Coronary artery (tissue), 2 donors: ENCODE measurements at places on chromosomes 3 and 15.

GRCh38 chr15:67820992-67821783 is 4.1 kb upstream of the SKOR1 start:
- no peak for DNase-seq

GRCh38 chr15:74176262-74177214 is 3.0 kb downstream of the ISLR start:
- DNase-seq: peak; percentile 74

DNA sequence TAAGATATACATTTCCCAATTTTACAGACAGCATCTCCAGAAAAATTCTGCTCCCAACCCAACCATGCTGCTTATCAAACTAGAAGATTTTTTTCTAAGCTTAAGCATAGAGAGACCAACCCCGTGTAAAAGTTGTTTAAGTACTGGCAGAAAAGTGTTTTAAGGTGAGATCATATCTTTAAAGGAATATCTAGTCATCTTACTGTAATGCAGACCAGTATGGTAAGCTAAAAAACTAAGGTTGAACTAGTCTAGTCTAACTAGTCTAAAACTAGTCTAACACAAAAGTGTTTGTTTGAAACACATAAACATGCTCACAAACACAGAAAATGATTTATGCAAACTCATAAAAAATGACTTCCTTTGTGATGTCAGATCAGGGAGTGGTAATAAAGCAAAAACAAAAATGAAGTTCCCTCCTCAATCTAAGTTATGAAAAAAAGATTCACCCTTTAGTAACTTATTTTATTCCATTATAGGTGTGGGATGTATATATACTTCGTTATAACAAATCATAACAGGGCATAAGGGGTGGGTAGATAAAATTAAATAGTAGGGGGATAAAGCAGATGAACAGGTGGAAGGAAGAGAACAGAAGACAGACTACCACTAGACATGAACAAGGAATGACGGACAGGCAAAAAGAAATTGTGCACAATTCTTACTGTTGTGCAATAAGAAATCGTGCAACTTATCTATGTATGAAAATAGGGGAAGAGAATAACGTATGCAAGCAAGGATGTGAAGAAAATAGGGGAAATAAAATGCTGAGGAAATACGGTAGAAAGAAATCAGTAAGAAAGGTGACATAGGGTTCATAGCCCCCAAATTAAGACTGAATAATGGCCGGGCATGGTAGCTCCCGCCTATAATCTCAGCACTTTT is 10.0 kb downstream of the MYO5A start:
- no peak for DNase-seq

- no peak for DNase-seq
Measured at GRCh38 chr15:40369971-40370370, 12.0 kb downstream of the DISP2 start.

GRCh38 chr3:53287131-53287629 is 31.4 kb upstream of the TKT start:
- DNase-seq: no peak

GRCh38 chr15:101539492-101539891 is 50.0 kb upstream of the PCSK6 start:
- DNase-seq: peak; percentile 21

- DNase-seq: no peak
Measured at GRCh38 chr15:65037309-65037708, 7.9 kb upstream of the MTFMT start.

GRCh38 chr3:9047452-9048346 is 84.4 kb upstream of the RAD18 start:
- DNase-seq: no peak

- DNase-seq: no peak
Measured at GRCh38 chr3:116837483-116837882, 127.9 kb downstream of the TUSC7 start.

GRCh38 chr3:141255846-141256261 is 24.2 kb downstream of the PXYLP1 start:
- DNase-seq: no peak

DNA sequence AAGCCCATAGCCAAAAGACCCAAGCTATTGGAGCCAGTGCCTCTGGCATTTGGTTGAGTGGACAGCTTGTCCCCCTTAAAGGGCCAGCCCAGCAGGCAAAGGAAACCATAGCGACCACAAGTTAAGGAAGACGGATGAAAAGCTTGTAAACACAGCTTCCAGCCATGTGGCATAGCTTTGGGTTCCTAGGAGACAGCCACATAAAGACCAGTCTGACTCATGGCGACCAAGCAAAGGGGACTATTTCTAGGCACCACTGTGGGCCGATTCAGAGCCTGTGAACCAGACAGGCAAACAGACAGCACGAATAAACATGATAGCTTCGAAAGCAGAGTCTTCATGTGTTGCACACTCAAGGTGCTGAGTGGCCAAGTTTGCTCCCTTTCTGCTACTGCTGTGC is 30.5 kb upstream of the SRGAP3 start:
- no peak for DNase-seq

DNA sequence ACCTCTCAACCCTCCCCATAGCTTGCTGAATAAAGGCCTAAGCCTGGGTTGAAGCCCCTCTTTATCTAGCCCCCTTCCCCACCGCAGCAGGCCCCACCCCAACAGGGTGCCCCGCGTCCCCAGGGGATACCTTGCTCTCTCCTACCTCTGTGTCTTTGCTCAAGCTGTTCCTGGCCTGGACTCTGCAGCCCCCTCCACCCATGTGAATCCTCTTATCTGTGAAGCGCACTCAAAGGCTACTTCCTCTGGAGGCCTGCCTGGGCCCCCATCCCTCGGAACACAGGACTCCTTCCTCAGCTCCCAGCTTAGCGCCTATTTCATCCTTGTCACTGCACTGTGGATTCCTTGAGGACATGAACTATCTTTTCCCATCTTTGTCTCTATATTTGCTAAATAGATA is 61.4 kb upstream of the HERC1 start:
- DNase-seq: no peak

- no peak for DNase-seq
Measured at GRCh38 chr3:68306571-68306970, 625.8 kb downstream of the TAFA4 start.

- DNase-seq: no peak
Measured at GRCh38 chr3:160870327-160870726, 114.3 kb downstream of the PPM1L start.

- no peak for DNase-seq
Measured at GRCh38 chr3:171481011-171481410, 20.8 kb upstream of the TNIK start.

DNA sequence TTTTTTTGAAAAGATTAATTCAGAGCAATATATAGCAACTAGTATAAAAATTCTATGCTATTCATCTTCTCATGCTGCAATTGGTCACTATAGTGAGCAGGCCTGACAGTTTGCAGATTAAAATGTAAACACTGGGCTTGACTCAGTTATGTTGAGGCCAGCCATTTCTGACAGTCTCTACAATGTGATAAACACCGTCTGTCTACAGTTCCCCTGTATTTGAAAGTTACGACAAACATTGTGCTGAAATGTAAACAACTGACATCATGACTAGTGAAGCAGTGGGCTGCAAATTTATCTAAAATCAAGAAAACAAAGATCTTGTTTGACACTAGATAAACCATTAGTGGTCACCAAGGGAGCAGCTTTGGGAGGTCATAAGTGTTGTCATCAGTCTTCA is 197.4 kb downstream of the ISL2 start:
- no peak for DNase-seq

DNA sequence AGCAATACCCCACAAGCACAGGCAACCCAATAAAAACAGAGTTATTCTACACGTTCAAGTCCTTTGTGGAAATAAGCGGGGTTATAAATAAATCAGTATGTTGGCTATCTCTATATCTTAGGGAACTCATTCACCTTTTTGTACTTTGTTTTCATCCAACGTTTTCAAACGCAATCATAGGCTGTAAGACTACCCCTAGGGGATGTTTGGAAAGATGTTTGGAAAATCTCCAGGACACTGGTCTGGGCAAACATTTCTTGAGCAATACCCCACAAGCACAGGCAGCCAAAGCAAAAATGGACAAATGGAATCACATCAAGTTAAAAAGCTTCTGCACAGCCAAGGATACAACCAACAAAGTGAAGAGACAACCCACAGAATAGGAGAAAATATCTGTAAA is 70.1 kb downstream of the CLDN11 start:
- no peak for DNase-seq

DNA sequence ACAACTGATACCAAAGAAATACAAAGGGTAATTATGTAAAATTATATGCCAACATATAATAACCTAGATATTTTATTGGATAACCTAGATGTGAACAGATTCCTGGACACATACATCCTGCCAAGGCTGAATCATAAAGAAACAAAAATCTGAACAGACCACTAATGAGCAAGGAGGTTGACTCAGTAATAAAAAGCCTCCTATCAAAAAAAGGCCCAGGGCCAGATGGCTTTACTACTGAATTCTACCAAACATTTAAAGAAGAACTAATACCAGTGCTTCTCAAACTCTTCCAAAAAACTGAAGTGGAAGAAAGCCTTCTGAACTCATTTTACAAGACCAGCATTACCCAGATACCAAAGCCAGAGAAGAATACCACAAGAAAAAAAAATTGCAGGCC is 32.4 kb downstream of the THBS1 start:
- no peak for DNase-seq

DNA sequence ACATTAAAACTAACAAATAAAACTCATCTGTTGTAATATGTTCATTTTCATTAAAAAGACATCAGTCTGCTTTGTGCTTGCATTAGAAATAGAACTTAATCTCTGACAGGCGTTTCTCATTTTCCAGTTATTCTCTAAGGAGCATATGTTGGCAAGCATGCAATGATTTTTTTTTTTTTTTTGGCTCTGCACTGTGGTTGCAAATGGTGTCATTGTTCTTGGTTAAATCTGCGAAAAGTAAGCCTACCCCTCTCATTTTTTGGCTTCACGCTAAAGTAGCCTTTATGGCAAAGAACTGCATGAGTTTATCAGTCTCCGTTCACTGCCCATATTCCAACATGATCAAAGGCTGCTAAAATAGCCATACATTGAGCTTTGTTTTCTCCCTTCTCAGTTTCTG is 403.2 kb downstream of the MECOM start:
- no peak for DNase-seq

DNA sequence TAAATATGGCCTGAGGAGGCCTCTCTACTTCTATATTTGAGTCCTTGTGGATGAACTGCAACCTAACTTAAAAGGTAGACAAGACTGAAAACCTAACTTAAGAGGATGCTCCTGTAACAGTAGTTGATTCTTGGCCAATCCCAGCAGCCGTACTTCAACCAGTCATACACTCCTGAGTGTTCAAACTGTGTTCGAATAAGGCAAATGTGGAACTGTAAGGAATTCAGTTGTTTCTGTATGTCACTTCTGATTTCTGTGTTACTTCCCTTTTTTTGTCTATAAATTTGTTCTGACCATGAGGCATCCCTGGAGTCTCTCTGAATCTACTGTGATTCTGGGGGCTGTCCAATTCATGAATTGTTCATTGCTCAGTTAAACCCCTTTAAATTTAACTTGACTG is 20.5 kb downstream of the GALK2 start:
- DNase-seq: no peak

DNA sequence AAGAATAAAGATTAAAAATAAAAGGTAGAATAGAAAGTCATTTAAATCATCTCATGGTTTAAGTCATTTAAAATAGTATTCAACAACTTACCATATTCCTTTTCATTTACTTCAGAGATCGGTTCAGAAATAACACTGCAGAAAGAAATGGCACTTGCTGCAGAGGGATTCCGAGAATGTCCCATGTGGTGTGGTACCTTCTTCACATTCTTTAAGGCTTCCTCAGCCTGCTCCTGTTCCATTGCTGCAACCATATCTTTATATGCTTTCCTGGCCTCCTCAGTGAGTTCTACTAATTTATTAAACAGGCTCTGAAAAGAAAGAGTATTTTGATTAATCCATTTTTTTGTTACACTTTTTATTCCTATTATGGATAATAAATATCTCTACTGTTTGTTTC is 32.6 kb upstream of the SHC4 start:
- no peak for DNase-seq

- peak; percentile 75 for DNase-seq
Measured at GRCh38 chr15:100918690-100919480, at the start of gene LRRK1. TSS of gene LRRK1 (plus strand) at chr15:100919357. CDS start at chr15:100924633, 5,276 bp downstream.

DNA sequence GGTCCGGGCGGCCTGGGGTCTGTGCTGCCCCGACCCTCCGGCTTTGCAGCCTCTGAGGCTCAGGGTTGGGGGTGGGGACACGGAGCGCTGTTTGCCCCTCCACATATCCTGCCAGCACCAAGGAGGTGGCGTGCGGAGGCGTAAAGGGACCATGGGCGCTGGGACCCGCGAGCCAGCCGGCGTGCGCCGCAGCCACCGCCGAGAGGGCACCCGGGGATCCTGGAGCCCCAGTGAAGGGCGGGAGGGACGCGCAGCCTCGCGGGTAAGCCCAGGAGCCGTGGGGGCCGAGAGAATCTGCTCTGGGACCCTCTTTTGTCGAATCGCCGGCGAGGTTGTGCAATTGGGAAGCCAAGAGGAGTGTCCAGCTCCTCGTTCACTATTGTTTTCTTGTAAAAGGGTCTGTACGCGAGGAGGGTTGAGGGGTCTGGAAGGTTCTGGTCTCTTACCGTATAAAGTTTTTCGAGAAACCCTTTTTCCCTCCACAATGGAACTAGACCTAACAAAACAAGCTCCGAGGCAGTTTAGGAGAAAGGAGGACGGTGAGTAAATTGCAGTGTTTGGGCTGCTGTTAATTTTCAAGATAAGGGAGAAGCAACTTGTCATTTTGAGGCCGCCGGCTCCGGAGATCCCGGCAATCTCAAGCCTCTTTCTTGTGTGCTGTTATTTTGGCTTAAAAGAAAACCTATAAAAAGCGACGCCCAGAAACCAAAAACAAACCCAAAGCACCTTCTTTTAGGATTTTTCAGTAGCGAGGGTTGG is 29.9 kb upstream of the ST3GAL6 start:
- no peak for DNase-seq

DNA sequence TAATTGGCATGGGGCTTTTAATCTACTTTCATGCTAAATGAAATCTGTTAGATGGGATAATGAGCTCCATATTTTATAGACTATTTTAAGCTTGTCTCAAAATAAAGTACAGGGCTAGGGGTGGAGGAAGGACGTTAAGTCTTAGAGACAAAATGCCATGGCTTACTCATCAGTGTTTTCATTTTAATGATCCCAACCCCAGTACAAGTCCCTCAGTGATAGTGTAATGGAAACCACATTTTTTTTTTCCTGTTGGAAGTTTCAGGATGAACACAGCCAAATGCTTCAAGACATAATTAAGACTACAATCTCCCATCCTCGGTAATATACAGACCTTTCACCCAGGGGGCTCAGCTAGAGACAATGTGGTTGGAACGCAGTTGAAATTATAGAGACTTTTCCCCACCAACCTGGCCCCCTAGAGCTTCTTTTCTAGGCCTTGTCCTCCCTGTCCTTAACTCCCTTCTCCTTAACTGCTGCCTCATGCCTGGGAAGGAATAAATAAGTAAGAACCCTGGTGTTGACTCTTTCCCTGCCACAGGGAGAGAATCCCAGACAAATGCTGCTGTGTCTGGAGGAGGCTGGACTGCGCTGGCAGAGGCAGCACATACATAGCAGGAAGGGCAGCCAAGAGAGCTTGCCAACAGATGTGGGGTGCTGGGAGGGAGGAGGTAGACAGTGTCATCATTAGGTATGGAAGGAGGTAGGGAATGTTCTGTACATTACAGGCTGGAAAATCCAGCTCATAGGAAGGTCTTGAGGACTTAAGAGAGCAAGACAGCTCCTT is 115.4 kb upstream of the ROPN1 start:
- DNase-seq: no peak
